ENCODE measurements at places on chromosomes 6 and 20.

DNA sequence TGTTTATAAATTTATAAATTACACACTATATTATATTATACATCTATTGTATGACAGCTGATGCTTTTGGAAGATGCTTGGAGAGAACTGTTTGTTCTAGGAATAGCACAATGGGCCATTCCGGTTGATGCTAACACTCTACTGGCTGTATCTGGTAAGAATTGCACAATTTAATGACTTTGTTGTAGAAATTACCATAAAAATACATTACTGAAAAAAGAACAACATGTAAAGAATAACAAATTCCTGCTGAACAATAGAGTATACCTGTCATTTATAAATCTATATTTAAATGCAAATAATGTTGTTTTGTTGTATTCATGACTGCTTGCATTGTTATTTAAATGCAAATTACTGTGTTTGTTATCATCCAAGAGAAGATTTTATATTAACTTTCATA is 14.4 kb downstream of the NR2E1 start:
- DNase-seq = no peak

GRCh38 chr20:36405255-36405654 is 99.1 kb downstream of the DLGAP4 start:
- no peak for DNase-seq

- DNase-seq = no peak
These were observed 74.6 kb upstream of the CEP85L start for GRCh38 chr6:118725944-118726343.

- DNase-seq = peak; percentile 33
These were observed 20.2 kb upstream of the SPAG4 start for GRCh38 chr20:35595456-35595855.

GRCh38 chr6:154572556-154572955 is 62.1 kb upstream of the CNKSR3 start:
- DNase-seq = peak; percentile 36

Data from RPMI8226 (cell line).